Hair follicle dermal papilla cell (primary cell): ENCODE measurements at places on chromosomes 6 and 20. TPM values are rescaled to one million over a fixed set of nuclear protein-coding genes. Genes with fewer than 3 reads are reported as not detected.

PRIM2 gene
- total RNA-seq: 36.5 and 38.3 TPM in 2 replicates

RAB32 gene
- total RNA-seq: 108 and 111 TPM in 2 replicates

EMILIN3 gene
- 0.12 and 0.16 TPM in 2 replicates for total RNA-seq

ZBP1 gene
- not detected in 2 replicates for total RNA-seq

MTHFD1L gene
- 49.0 and 51.5 TPM in 2 replicates for total RNA-seq

TRIM15 gene
- not detected in 2 replicates for total RNA-seq

LY6G6D gene
- not detected in 2 replicates for total RNA-seq

CST4 gene
- not detected in 2 replicates for total RNA-seq

SLC13A3 gene
- 2.3 and 2.4 TPM in 2 replicates for total RNA-seq

BCAS1 gene
- 0.16 and 0.49 TPM in 2 replicates for total RNA-seq

PBX2 gene
- total RNA-seq: 28.9 and 34.7 TPM in 2 replicates

DPPA5 gene
- not detected in 2 replicates for total RNA-seq

MEI4 gene
- total RNA-seq: under 0.01 TPM in 2 replicates

PACRG gene
- total RNA-seq: 0.24 and 1.6 TPM in 2 replicates

UBE2J1 gene
- total RNA-seq: 41.2 and 46.6 TPM in 2 replicates

KIF16B gene
- 10.8 and 14.0 TPM in 2 replicates for total RNA-seq

TREM1 gene
- not detected in 2 replicates for total RNA-seq

ZMYND8 gene
- 19.3 and 19.8 TPM in 2 replicates for total RNA-seq

KIAA0408 gene
- 1.1 TPM in 2 replicates for total RNA-seq

WDR27 gene
- total RNA-seq: 17.5 and 28.7 TPM in 2 replicates

DUSP15 gene
- total RNA-seq: 2.1 TPM in 1 of 2 replicates, not detected in the other

ZNF391 gene
- total RNA-seq: 0.49 and 3.5 TPM in 2 replicates

TOX2 gene
- 1.3 and 1.5 TPM in 2 replicates for total RNA-seq

VWA7 gene
- total RNA-seq: under 0.01 and 0.97 TPM in 2 replicates

OVOL2 gene
- total RNA-seq: not detected in 2 replicates

UNC93A gene
- not detected in 2 replicates for total RNA-seq

ANKRD66 gene
- not detected in 2 replicates for total RNA-seq

RIPOR3 gene
- 29.3 and 50.8 TPM in 2 replicates for total RNA-seq

IRAK1BP1 gene
- 4.6 and 8.4 TPM in 2 replicates for total RNA-seq

PABPC1L gene
- total RNA-seq: 9.2 and 13.5 TPM in 2 replicates

LTB gene
- total RNA-seq: not detected in 2 replicates

KIF3B gene
- total RNA-seq: 31.8 and 32.8 TPM in 2 replicates

TGM3 gene
- total RNA-seq: not detected in 2 replicates

CYP39A1 gene
- total RNA-seq: 4.4 and 4.5 TPM in 2 replicates

CCDC167 gene
- 10.6 and 17.4 TPM in 2 replicates for total RNA-seq

ZC3H12D gene
- 0.24 and 1.1 TPM in 2 replicates for total RNA-seq

TFAP2A gene
- total RNA-seq: 8.5 and 9.7 TPM in 2 replicates

DSE gene
- total RNA-seq: 174 and 228 TPM in 2 replicates

HM13 gene
- 94.1 and 99.8 TPM in 2 replicates for total RNA-seq

SNX9 gene
- total RNA-seq: 99.1 and 126 TPM in 2 replicates

ESR1 gene
- total RNA-seq: 4.0 and 4.1 TPM in 2 replicates

PRPH2 gene
- 2.2 and 2.9 TPM in 2 replicates for total RNA-seq

MPIG6B gene
- not detected in 2 replicates for total RNA-seq

CCN6 gene
- total RNA-seq: not detected in 2 replicates

GGTLC1 gene
- total RNA-seq: not detected in 2 replicates

TFAP2C gene
- total RNA-seq: 39.9 and 51.4 TPM in 2 replicates

SLC17A2 gene
- total RNA-seq: not detected in 2 replicates

TCP11 gene
- 0.49 and 1.1 TPM in 2 replicates for total RNA-seq

CNBD2 gene
- total RNA-seq: 2.1 and 2.2 TPM in 2 replicates

TAGAP gene
- not detected in 2 replicates for total RNA-seq

RNF182 gene
- 15.4 and 16.5 TPM in 2 replicates for total RNA-seq

SPATS1 gene
- total RNA-seq: not detected in 2 replicates
